ENCODE measurements at places on chromosomes 6 and 20. TPM values are rescaled to one million over a fixed set of nuclear protein-coding genes. Genes with fewer than 3 reads are reported as not detected.

SLA2 gene
- total RNA-seq, result under 0.01 TPM

SEL1L2 gene
- not detected for total RNA-seq

FITM2 gene
- 9.8 TPM for total RNA-seq

PRL gene
- total RNA-seq, result 0.11 TPM

BNIP5 gene
- total RNA-seq, result not detected

RNF182 gene
- total RNA-seq, result 0.13 TPM

RAMACL gene
- 7.5 TPM for total RNA-seq

SIRPG gene
- not detected for total RNA-seq

LIME1 gene
- 1.6 TPM for total RNA-seq

MPIG6B gene
- not detected for total RNA-seq

RNF144B gene
- total RNA-seq, result 16.6 TPM

EPB41L1 gene
- total RNA-seq, result 125 TPM

LPA gene
- not detected for total RNA-seq

RSPH9 gene
- 0.86 TPM for total RNA-seq

MOXD1 gene
- 19.5 TPM for total RNA-seq

CDK5RAP1 gene
- total RNA-seq, result 15.3 TPM

SPAG4 gene
- 7.3 TPM for total RNA-seq

All from articular chondrocyte of knee joint (primary cell).